ENCODE measurements at places on chromosomes 4 and X.
A peak's percentile ranks its signal among the peaks of the same experiment; 100 is the strongest.

GRCh38 chr4:139692309-139693012 lies 26.8 kb downstream of the MGST2 start:
- DNase-seq, result no peak

DNA sequence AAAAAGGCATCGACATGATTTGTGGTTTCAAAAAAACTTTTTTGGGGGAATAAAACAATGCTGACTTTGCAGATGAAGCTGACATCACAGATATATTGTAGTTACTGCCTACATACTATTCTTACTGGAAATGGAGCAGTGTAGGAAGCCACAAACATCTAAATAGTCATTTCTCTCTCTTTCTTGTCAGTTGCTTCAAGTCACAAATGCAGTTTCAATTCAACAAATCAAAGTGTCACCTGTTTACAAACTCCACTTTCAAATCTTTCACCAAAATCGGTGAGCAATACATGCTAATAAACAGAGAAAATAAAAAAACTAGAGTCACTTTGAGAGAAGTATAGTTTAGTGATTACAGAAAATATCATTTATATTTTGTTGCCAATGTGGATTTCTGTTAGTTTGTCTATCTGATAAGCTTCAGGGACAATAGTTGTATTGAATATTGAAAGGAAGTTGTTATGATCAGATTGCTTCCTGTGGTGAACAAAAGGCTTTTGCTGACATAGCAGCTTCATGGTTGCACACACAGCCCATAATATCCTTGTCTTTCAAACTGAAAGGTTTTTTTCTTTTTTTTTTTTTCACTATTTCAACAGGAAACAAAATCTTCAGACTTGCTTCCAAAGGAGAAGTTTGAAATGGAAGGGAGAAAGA lies 49.7 kb upstream of the PTPN13 start:
- DNase-seq, result no peak

- DNase-seq, result no peak
Observed at GRCh38 chr4:177455561-177455970, 13.3 kb upstream of the AGA start.

- no peak for DNase-seq
Observed at GRCh38 chr4:74217365-74217764, 59.4 kb downstream of the MTHFD2L start.

DNA sequence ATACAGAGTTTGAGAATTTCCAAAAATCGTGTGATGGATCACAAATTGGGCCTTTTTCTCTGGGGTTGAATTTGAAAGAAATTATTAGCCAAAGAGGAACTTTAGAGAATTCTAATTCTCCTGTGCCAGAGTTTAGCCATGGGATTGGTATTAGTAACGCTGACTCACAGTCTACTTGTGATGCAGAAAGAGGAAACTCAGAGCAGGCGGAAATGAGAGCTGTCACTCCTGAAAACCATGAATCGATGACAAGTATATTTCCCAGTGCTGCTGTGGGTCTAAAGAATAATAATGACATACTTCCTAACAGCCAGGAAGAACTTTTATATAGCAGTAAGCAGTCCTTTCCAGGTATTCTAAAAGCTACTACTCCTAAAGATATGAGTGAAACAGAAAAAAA lies 64.9 kb downstream of the N4BP2 start:
- no peak for DNase-seq

DNA sequence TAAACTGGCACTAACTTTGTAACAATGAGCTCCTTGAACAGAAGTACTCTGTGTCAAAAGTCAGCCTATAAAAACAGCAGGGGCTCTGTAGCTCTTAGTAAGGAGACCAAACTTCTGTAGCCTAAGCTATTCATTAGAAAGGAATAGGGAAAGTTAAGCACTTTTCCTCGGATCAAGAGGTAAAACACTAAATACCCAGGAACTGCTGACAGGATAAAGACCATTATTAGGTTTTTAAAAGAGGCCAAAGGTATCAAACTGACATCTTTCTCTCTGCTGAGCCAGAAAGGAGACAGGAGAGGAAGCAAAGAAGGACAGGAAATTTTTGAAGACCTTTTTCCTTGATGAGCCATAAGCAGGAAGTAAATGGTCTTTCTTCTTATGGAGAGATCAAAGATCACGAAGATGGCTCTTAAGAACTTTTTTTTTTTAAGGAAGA lies 31.9 kb downstream of the ANAPC10 start:
- no peak for DNase-seq

GRCh38 chrX:29691044-29691443 lies 524.3 kb upstream of the MAGEB2 start:
- no peak for DNase-seq

DNA sequence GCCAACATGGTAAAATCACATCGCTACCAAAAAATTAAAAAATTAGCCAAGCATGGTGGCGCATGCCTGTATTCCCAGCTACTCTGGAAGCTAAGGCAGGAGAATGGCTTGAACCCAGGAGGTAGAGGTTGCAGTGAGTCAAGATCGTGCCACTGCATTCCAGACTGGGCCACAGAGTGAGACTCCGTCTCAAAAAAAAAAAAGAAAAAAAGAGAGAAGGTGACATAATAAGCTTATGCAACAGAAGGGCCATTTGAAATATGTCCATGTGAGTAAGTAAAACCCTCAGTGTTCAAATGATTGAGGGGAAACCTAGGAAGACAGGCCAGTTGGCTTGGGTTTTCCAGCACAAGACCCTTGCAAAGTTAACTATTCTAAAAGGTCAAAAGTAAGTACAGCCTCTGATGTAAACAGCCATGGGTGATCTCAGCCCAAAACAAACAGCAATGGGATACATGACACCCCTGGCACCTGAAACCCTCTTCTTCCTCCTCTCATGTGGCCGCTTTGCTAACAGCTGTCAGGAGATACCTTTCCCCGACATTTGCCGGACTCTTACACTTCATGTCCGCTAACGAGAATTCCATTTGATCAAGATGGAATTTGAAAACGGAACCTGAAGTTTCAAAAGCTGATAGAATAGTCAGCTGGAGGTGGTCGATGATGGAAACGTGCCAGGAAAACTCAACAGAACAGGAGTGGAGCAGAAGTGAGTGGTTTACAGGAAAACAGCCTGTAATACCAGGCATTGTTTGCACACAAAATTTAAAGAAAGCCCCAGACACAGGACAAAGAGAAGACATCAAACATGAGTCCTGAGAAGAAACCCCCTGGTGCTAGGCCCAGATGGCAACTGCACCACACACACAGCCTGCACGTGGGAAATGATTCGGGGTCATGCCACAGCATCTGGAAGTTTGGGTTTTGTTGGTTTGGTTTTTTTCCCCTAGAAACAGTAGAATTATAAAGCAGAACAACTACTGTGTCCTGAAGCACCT lies 93.0 kb upstream of the STS start:
- no peak for DNase-seq

DNA sequence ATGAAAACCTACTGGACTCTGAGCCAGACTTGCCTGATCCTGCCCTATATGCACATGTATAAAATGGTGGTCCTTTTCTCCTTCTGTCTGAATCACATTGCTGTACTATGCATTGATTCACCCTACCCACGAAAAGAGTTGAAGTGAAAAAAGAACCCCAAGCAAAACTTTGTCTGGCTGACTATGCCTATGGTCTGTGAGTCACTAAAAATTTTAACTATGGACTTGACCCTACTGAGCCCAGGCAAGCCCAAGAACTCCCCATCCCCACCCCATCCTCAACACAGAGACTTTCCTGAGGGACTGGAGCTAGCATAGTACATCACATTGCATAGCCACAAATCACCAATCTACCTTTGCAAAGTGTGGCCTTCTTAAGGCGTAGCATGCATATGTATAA lies 116.6 kb upstream of the TENM3 start:
- DNase-seq, result no peak

DNA sequence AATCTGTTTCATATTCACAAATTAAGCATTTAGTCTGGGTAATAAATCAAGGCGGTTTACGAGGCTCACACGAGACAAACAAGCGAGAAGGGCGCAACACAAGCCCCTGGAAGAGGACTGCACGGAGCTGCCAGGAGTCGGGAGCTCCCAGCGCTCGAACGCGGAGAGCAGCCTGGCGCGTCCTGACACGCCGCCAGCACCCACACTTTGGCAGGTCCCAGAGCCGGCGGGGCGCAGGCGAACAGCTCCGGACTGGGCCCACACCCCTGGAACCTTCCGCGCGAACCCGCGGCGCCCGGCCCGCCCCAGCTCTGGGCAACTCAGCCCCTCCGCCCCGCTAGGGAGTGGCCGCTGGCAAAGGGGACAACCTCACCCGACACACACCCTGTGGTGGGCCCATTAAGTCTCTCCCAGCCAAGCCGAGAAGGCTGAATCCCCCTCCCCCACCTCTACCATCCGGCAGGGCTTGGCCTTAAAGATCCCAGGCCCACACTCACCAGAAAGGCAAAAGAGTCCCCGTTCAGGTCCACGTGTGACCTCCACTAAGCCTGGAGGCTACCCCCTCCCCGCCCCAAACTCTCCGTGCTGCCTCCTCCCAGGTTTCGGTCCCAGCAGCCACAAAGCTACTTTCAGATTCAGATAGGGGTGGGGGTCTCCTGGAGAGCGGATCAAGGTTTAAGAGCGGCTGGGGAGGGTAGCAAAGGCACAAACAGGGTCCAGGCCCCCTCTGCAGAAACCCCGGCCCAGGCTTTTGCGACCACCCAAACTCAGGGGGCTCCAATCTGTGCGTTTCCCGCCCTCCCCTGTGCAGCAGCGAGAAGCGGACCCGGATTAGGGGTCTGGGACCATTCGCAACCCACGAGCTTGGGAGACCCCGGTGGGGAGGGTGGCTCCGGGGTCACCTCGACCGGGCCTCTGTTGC lies 47.5 kb upstream of the BCOR start:
- DNase-seq, result no peak

DNA sequence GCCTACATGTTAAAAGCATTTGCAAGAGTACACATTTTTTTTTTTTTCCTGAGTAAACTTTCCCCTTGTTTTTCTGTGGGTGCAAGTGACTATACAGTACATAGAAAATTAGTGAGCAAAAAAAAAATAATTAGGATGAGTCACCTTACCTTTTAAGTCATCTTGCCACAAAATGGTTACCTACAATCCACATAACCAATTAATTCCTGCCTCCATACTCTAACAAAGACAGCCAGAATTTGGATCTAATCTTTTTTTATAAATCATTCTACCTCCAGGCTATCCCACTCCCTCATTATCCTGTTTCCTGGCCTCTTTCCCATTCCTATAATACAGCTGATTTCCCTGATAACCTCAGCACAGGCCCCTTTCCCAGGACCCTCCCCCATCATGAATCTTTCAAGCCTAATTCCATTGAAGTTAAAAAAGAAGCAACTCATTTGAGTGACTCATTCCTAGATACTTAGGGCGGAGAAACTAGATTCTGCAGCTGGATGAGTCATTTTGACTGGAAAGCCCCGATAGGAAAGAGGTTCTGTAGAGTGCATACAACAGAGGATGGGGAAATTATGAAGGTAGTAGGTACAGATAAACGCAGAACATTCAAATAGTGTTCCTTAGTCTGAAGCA lies 128.2 kb downstream of the C4orf51 start:
- DNase-seq, result peak; percentile 45

DNA sequence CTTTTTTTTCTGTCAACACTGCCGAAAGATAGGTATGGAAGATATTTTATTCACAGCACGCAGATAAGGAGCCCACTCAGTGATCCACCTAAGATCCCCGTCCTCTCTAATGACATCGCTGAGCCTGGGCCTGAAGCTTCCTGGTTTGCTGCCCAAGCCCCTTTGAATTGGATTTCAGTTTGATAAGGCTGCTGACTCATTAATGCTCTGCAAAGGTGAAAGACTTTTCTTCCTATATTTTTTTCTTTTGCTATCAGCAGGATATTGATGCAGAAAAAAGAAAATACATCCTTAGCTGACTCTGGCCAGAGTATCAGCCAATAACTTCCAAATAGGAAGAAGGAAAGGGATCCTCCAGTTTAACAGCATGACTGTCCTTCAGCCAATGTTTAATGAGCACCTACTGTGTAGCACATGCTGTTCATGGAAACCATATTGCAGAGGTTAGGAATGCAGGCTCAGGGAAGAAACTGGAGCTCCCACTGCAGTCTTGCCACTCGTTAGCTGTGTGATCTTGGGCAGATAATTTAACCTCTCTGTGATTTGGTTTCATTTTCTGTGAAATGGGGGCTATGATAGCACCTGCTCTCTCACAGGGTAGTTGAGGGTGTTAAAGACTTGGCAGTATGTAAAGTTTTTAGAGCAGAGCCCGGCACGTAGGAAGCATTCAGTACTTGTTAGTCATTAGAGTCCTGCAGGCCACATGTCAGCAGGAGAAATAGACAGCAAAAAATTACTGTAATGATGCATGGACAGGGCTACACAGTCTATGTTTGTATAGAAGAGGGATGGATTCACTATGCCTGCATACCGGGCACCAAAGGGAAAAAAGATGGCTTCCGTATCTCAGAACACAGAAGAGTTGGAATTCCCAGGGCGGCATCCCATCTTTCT lies 39.3 kb downstream of the EVC start:
- DNase-seq, result no peak

GRCh38 chr4:109990261-109991257 lies 77.9 kb downstream of the EGF start:
- no peak for DNase-seq

- DNase-seq, result no peak
Observed at GRCh38 chr4:87502580-87503238, 26.5 kb downstream of the SPARCL1 start.

DNA sequence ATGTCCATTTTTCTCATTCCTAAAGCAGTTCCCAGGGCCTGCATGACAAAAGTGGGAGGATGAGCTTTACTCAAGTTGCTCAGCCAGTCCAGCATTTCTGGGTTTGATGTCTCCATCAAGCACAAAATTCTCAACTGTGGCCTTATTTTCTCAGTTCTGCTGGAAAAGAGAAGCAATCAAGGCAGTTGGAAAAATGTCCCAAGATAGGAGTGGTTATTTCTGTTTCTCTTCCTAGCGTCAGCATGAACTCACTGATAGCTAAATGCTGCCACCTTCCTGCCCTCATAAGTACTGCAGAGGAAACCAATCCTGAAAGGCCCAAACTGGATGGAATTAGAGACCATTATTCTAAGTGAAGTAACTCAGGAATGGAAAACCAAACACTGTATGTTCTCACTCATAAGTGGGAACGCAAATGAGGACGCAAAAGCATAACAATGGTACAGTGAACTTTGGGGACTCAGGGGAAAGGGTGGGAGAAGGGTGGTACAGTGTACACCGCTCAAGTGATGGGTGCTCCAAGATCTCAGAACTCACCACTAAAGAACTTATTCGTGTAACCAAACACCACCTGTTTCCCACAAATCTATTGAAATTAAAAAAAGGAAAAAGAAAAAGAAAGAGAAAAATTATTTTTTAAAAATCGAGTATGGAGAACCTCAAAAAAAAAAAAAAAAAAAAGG lies 29.6 kb downstream of the ADH7 start:
- peak; percentile 55 for DNase-seq

GRCh38 chrX:14801136-14801535 lies 71.7 kb downstream of the FANCB start:
- no peak for DNase-seq

DNA sequence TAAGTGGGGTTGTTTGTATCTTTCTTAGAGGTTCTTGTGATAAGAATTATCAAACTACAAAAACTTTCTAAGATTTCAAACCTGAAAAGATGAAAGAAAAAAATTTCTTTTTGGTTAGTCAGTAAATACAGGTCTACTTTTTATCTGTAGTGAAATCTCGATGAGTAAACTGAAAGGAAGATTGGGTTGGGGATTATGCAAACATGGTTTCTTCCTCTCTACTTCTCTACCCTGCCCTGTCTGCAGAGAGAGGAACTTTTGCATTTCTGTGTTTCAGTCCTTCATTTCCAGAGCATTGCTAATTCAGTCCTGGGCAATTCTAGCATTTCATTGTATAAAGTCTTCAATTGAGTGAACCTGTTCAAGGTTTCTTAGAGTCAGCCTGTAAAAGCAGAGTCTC lies 51.6 kb upstream of the IL2 start:
- no peak for DNase-seq

All from activated naive CD4-positive, alpha-beta T cell treated with Interleukin-2 at 50 U/mL for 16 hours (primary cell).